ENCODE measurements at places on chromosomes 16 and 17.

DNA sequence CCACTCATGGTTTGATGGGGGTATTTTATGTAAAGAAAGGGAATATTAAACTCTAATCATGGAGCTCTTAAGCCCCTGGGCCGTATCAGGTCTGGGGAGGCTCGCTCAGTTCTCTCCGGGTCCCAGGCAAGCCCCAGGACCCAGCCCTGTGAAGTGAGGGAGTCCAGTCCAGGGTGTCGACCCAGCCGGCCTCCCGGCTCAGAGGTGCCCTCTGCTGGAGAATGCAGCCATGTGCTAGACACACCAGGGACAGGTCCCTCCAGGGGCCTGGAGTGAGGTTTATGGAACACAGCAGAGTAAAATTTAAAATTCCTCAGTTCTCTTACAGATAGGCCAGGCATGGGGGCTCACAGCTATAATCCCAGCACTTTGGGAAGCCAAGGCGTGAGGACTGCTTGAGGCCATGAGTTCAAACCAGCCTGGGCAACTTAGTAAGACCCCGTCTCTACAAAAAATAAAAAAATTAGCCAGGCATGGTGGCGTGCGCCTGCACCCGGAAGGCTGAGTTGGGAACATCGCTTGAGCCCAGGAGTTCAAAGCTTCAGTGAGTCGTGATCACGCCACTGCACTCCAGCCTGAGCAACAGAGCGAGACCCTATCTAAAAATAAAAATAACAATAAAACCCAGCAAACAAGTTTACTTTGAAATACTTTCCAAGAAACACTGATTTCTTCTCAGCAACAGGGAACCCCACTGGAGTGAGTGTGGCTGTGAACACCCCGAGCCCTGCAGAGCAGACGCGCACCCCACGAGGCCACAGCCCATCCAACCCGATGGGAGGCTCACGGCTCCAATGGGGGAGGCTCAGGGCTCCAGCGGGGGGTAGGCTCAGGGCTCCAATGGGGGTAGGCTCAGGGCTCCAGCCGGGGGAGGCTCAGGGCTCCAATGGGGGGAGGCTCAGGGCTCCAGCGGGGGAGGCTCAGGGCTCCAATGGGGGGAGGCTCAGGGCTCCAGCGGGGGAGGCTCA lies 72.2 kb downstream of the ZNF778 start:
- H3K27me3 ChIP-seq: no peaks in the 10 kb centered on the region
- H3K27ac ChIP-seq: no peak overlapping the region
- H3K4me3 ChIP-seq: no peak overlapping the region
- peaks cover 53% of the 10 kb centered on the region for H3K36me3 ChIP-seq

DNA sequence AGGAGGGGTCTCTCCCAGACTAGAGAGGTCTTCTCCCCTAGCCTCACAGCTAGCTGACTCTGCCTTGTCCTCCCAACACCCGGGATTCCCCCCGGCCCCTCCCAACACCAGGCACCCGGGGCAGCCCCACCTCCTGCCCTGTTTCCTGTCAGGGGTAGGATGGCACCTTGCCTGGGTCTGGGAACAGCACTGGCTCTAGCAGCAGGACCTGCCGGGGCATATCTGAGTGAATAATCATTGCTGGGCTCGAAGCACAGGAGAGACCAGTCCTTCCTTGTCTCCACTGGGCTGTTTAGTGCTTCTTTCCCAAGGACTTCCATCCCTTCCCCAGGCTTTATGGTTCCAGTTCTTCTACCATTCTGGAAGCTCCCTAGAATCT lies 25.7 kb downstream of the MINK1 start:
- H3K4me3 ChIP-seq: peak overlapping the region; percentile 30
- H3K4me1 ChIP-seq: peaks cover 72% of the 10 kb centered on the region
- peaks cover 2% of the 10 kb centered on the region for H3K36me3 ChIP-seq

DNA sequence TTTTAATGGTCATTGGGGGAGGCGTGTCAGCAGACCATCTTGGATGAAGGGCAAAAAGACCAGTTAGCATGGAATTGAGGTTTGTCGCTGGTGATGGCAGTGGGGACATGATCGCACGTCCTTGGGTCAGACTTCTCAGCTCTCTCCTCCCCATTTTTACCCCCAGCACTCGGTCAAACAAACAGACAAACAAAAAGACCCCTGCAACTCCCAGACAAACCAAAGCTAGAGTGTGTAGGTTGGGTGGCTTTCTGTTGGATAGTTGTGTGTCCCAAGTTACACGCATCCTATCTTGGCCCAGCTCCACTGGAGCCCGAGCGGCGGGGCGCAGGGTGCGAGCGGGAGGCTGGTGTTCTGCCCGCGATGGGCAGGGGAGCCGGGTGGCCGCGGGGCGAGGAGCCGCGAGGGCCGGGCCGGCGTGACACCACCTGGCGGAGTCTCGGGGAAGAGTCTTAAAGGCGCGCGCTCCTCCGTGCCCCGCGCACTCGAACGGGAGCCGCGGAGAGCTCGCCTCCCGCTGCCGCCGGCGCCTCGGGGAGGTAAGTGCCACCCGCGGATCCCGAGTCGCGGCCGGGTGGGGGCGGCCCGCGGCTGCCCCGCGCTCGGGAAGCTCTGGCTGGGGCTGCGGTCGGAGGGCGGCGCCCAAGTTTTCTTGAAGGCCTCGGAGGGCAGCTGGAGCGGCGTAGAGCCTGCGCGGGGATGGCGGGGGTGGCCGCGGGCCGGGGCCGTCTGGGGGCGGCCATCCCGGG lies 18.5 kb upstream of the NTN1 start:
- H3K4me3 ChIP-seq: peak overlapping the region; percentile 60
- peaks cover 25% of the 10 kb centered on the region for H3K4me1 ChIP-seq

DNA sequence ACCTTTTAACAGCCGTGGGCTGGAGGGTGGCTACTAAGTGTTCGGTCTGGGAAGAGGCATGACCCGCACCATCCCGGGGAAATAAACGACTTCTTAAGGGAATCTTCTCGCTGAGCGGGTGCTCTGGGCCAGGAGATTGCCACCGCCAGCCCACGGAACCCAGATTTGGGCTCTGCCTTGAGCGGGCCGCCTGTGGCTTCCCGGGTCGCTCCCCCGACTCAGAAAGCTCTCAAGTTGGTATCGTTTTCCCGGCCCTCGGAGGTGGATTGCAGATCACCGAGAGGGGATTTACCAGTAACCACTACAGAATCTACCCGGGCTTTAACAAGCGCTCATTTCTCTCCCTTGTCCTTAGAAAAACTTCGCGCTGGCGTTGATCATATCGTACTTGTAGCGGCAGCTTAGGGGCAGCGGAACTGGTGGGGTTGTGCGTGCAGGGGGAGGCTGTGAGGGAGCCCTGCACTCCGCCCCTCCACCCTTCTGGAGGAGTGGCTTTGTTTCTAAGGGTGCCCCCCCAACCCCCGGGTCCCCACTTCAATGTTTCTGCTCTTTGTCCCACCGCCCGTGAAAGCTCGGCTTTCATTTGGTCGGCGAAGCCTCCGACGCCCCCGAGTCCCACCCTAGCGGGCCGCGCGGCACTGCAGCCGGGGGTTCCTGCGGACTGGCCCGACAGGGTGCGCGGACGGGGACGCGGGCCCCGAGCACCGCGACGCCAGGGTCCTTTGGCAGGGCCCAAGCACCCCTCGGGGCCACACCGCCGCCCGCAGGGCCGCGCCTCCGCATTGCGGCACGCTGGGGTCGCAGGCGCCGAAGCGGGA lies 3.6 kb upstream of the CBX4 start:
- H3K4me3 ChIP-seq: peak overlapping the region; percentile 61
- peaks cover 70% of the 10 kb centered on the region for H3K4me1 ChIP-seq
- peaks cover 34% of the 10 kb centered on the region for H3K27me3 ChIP-seq
- H3K27ac ChIP-seq: no peak overlapping the region
- no peak for DNase-seq

GRCh38 chr17:44095647-44096496 lies 25.3 kb downstream of the G6PC3 start:
- H3K36me3 ChIP-seq: peaks cover 29% of the 10 kb centered on the region
- H3K27ac ChIP-seq: peak overlapping the region; percentile 76
- DNase-seq: no peak
- peak overlapping the region; percentile 33 for H3K4me3 ChIP-seq

DNA sequence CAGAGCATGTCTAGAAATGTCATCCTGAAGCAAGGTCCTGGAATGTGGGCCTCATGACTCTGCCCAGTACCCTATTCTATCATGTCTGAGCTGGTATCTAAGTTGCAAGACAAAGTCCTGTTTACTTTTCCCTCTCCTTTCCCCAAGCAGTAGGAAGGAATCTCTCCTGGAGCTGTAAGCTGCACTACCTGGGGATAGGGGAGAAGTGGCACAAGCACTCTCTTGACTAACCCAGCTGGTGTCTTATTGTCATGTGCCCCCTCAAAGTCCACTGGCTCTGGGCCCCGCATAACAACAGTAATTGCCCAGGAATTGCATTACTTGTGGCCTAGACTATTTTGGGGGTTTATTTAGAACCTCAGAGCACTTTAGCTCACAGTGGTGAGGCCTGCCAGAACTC lies 1366.3 kb upstream of the GOT2 start:
- no peaks in the 10 kb centered on the region for H3K4me1 ChIP-seq
- no peak overlapping the region for H3K27ac ChIP-seq
- H3K36me3 ChIP-seq: no peaks in the 10 kb centered on the region
- no peak for DNase-seq

All from suprapubic skin (tissue), 4 donors.